ENCODE measurements at places on chromosomes 2 and 18.

DNA sequence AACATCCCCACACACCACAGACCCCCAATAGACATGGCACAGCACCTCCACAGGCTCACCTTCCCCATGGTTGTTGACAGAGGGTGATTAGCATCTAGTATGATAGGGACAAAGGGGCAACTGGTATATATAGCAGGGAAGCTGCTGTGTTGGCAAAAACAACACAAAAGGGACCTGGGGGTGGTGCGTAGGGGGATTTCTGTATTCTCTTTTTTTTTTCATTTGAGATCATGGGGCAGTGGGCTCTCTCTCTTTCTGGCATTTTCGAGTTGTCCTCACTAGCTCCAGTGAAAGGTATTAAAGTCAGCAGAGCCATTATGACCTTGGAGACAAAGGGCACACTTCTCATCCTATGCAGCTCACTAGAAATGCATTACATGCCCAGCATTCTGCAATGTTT lies at the start of gene CRYGA:
Gene CRYGA (minus strand): TSS at position 101 of the 400 bp plus-strand sequence. CDS start 33 bp downstream, at position 68.
- DNase-seq, result no peak

- DNase-seq, result peak; percentile 39
Measured at GRCh38 chr2:68121873-68122679, 35.6 kb upstream of the PNO1 start.

GRCh38 chr2:48715042-48715899 lies 40.3 kb downstream of the LHCGR start:
- DNase-seq, result no peak

GRCh38 chr2:29580223-29580622 lies 341.2 kb downstream of the ALK start:
- DNase-seq, result no peak

DNA sequence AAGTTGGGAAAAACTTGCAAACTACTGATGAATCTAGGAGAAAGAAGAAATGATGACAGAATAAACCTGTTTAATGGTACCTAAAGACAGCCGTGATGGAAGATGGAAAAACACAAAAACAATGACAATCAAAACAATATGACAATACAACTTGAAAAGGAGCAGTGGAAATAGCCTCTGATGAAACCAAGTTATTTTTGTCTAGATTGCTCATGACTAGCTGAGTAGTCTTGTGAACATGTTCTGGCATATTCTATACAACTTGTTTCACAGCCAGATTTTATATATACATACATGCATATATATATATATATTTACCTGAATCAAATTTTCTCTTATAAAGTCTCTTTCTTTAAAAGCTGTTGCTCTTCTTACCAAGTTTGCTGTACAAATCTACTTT lies 439.1 kb downstream of the TGIF1 start:
- DNase-seq, result no peak

DNA sequence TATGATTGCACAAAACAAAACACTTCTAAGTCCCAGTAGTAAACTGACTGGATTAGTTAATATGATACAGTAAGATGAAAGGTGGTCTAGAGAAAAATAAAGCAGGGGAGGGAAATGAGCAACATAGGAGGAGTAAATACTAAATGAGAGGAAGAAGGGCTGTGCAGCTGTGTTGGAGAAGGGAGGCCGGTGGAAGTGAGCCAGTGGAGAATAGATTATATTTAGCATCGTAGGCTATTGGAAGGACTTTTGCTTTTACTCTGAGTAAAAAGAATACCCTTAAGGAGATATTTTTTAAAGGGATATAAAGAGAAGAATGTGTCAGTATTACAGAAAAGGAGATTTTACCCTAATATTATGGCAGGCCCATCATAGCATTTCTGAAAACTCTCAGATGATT lies 12.7 kb downstream of the WDR75 start:
- DNase-seq, result no peak

DNA sequence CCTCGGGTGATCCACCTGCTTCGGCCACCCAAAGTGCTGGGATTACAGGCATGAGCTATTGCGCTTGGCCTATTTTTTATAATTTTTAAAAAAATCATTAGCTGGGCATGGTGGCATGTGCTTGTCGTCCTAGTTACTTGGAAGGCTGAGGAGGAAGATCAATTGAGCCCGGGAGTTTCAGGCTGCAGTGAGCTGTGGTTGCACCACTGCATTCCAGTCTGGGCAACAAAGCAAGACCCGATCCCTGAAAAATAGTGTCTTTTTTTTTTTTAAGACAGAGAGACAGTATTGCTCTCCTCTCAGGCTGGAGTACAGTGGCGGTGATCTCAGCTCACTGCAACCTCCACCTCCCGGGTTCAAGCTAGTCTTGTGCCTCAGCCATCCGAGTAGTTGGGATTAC lies 4.8 kb downstream of the SSB start:
- no peak for DNase-seq

DNA sequence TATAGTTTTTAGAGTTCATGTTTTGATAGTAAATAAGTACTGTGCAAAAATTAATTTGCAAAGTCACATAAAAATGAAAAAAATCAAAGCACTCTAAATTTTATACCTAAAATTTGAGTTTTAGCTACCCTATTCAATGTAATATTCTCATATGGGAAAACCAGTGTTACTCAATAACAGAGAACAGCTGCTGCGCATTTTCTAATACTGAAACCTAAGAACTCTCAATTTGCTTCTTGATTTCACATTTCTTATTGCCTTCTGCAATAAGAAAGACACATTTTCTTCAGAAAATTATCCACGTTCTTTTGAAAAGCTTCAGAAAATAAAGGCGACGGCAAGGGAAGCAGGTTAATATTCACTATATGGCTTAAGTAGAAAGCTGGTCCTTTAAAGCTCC lies 199.1 kb upstream of the CCDC150 start:
- no peak for DNase-seq

- no peak for DNase-seq
Measured at GRCh38 chr2:84858937-84859336, 21.9 kb downstream of the TRABD2A start.

Measured in RCC 7860 (cell line).